ENCODE measurements at places on chromosomes 7 and 10.

GRCh38 chr7:158424011-158424410, 163.6 kb downstream of the PTPRN2 start:
- DNase-seq = no peak

- no peak for DNase-seq
Measured at GRCh38 chr7:19575909-19576557, 132.8 kb downstream of the POLR1F start.

DNA sequence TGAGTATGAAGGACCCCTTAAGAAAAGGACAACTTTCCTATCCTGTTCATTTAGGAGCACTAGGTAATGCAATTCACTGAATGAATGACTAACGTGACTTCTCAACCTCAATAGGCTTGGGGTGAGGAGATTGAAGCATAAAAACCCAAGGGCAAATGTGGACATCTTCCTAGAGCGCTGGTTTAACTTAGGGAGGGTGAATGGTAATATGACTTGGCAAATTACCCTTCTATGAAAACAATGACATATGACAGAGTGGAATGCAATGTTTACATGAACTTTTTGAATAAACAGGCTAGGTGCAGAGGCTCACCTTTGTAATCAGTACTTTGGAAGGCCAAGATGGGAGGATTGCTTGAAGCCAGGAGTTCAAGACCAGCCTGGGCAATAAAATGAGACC, 83.9 kb upstream of the ANK3 start:
- DNase-seq = no peak

- peak; percentile 90 for DNase-seq
Measured at GRCh38 chr7:25777969-25778708, 373.9 kb upstream of the NFE2L3 start.

DNA sequence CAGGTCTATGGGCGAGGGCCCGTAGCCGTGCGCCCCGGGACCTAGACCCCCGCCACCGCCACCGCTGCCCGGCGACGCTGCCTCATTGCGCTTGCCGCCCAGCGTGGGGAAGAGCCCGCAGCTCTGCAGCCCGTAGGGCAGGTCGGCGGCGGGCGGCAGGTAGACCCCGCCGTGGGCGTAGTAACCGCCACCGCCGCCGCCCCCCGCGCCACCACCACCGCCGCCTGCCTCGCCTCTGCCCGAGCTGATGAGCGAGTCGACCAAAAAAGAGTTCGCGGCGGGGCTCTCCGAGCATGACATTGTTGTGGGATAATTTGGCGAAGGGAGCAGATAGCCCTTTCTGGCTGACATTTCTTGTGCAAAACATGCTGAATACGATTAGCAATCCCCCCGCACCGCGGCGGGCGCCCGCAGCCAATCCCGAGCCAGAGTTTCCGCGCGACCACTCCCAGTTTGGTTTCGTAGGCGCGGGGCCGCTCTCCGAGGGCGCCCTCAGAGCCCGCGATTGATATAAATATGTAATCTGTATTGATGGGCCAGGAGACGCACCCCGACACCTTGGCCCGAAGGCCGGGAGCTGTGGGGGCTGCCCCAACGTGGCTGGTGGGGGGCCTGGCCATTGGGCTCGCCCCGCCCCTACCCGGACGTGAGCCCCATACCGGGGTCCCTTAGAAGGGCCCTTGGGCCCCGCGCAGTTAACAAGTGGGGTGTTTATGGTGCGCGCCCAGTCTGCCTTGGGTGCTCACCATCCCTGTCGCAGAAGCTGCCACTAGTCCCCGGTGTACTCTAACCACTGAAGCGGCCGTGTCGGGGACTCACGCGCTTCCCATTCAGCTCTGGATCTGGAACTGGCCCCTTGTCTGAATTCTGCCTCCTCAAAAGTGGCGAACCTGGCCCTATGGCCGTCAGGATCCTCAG, at the start of gene HOXA10:
HOXA10 (minus strand) TSS at position 365 of the 918 bp plus-strand sequence; CDS start at position 351, 14 bp downstream.
- no peak for DNase-seq

GRCh38 chr7:7237201-7237977, 55.0 kb downstream of the C1GALT1 start:
- no peak for DNase-seq

- no peak for DNase-seq
Measured at GRCh38 chr10:103852856-103853255, 2.5 kb downstream of the SH3PXD2A start.

- peak; percentile 81 for DNase-seq
Measured at GRCh38 chr10:4651404-4652037, 174.5 kb upstream of the AKR1E2 start.

DNA sequence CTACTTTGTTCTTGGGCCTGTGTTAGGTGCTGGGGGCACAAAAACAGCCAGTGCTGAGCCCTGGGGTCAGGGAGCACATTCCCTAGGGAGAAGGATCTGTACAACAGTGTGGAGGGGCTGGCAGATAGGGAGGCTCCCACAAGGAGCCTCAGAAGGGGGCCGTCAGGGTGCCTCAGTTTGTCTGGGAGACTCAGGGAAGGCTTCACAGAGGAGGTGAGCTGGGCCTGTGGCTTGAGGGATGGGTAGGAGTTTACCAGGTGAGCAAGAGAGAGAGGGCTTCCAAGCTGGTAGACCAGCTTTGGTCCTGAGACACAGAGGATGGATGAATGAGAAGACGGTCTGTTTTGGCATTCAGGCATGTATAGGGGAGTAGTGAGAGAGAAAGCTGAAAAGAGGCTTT, 52.1 kb downstream of the CAMK1D start:
- no peak for DNase-seq

DNA sequence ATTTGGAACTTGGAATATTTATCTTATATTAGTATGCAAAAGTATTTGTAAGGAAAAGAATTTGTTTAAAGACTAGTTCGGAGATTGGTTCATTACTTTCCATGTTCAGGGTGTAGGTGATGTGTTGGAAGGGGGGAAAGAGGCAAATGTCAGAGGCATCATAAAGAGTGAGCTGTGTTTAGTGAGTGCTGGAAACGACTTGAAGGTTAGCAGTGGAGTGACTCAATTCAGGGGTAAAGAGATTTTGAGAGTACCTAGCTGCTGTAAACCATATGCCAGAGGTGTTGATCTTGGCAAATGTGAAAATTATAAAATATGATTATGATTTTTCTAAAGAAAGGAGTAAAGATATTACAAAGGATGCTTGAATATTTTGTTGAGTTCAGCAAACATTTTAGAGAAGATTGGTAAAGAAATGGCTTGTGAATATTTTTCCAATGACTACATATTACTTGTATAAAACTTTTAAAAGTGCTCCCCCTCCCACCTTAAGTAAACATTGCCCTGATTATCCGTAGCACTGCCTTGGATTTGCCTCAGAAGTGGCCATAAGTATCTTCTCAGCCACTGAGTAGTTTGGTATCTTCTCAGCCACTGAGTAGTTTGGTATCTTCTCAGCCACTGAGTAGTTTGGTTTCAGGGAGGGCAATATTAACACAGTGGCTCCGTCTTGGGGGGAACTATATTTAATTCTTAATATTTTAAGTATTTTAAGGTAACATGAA, 51.5 kb downstream of the ZNRF2 start:
- DNase-seq = no peak

DNA sequence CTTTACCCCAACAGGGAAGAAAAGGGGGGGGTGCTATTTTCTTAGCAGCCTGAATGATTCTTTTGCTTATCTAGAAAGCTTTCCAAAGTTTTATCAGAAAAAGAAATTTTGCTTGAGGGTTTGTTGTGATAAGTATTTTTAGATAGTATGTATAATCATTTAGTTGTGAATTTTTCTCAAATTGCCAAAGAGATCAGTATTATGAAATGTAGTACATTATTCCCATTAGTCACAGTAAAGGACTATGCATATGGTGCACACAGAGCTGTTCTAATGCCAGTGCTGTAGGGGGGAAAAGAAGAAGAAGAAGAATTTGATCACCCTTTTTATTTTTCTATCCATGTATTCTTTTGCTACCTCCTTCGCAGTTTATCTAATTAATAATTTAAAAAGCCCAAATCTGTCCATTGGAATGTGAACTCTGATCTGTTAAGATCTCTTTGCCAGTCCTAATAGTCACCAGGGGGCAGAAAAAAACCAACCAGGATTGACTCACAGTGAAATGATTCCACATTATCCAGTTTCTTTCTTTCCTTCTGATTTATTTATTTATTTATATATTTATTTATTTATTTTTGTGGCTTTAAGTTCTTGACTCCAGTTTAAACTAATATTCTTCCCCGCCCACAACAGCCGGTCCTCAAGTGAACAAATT, 4.7 kb downstream of the RBM20 start:
- no peak for DNase-seq

GRCh38 chr10:4867520-4868356, 41.7 kb downstream of the AKR1E2 start:
- no peak for DNase-seq
